ENCODE measurements at places on chromosomes 4 and X.

DNA sequence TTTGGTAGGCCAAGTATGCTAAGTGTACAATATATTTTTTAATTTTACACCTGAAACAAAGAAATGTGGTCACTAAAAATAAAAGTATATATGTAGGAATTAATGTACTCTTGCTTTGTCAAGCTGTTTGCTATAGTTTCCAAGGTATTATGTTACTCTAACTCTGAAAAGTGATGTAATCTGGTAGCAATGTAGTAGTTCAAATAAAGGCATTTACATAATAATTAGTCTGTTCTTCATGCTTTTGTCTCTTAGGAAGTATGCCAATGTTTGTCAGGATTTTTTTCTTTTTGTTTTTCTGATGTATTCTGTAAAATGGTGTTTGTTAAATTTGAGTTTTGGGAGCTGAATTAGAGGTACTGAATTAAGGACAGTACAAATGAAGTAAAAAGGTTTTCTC lies 89.5 kb downstream of the PLS3 start:
- DNase-seq: peak; percentile 0

DNA sequence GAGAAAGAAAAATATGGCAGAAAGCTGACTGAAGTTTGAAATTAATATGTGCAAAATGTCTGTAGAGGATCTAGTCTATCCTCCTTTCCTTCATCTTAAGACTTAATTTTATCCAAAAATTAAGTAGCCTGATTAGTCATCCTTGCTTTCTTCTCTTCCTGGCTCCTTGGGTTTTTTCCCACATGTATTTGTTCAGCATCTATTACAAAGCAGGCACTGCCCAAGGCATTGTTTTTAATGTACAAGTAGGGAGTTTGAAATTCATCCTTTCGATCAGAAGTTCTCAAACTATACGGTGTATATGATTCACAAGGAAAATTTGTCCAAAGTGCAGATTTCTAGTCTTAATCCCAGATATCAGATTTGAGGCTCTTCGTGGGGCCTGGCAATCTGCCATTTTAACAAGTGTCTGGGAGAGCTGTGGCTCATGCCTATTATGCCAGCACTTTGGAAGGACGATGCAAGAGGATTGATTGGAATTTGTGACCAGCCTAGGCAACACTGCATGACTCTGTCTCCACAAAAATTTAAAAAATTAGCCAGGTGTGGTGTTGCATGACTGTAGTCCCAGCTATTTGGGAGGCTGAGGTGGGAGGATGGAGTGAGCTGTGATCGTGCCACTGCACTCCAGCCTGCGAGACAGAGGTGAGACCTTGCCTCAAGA lies 19.4 kb upstream of the YTHDC1 start:
- DNase-seq: no peak

DNA sequence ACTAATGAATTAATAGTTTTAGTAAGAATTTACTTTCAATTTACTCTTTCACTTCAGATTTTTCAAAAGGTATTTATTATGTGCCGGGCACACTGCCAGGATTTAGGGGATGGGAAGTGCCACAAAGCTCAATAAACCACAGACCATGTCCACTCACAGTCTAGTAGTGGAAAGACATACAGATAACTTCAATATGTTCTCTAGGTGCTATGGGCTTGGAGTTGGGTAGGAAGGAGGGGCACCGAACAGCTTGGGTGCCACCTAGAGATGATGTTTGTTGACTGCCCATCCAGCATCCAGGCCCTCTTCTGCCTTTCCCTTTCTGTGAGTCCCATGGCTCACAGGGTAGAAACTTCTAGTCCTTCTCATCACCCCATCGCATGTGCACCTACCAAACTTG lies 17.8 kb downstream of the MFAP3L start:
- DNase-seq: peak; percentile 7

DNA sequence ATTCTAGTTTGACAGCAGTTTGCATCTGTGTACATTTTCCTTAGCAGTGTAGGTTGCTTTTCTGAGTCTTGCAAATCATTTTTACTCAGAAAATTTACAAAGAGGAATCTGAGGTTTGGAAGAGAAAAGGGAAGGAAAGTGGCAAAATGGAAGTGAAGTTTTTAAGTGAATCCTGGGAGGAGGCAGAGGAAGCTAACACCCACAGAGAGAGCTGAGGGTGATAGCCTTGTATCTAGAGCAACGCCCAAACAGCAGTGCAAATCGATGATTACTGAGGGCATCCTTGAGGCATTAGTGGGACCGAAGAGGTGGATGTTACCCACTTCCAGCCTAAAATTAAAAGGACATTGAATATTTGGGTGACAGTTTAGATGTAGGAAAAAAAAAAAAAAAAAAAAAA lies 31.8 kb downstream of the KLF3 start:
- DNase-seq: no peak

DNA sequence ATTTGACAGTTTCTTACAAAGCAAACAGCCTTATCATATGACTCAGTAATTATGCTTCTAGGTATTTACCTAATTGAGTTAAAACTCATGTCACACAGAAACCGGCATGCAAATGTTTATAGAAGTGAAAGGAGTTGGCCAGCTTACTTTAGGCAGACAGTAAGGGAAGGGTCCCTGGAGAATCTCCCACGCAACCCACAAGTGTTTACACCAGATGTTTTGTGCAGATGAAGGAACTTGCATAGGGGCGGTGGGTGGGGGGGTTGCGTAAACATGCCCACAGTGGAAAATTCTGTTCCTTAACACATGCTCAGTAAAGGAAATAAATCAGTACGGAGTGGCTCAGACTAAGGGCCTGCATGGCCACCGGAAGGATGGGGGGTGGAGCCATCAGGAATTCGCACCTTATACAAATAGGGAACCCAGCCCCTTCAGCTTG lies 330.5 kb upstream of the AADAT start:
- peak; percentile 6 for DNase-seq

DNA sequence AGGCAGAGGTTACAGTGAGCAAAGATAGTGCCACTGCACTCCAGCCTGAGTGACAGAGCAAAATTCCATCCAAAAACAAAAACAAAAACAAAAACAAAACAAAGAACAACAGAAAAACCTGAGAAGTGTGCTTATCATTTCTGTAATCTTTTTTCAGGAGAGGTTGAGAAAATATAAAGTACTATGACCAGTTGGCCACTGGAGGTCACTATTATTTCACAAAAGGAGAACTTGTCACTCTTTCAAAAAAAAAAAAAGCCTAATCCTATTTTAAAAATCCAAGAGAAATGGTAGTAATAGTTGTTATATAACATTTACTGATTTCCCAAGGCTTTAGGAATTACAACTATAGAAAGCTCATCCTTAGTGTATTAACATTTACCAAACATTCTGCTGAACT lies 24.9 kb upstream of the RNF150 start:
- DNase-seq: peak; percentile 57

DNA sequence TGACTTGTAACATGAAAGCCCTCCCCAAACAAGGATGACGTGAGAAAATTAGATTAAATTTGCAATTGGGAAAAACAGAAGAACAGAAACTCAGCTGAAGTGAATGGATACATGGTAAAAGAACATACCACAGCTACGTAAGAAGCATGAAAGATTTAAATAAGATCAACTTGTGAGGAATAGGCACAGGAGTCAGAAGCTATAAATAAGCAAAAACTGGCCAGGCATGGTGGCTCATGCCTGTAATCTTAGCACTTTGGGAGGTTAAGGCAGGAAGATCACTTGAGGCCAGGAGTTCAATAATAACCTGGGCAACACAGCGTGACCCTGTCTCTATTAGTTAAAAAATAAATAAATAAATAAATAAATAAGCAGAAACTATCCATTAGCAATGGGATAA lies 33.6 kb upstream of the ZCCHC13 start:
- no peak for DNase-seq

All from Kasumi-1 (cell line).